Foreskin melanocyte (primary cell): ENCODE measurements at places on chromosomes 4 and X.

- no peak for DNase-seq
Measured at GRCh38 chr4:3749081-3749480, 17.1 kb upstream of the ADRA2C start.

GRCh38 chrX:134241960-134242619 lies 5.1 kb downstream of the CCDC160 start:
- no peak for DNase-seq

DNA sequence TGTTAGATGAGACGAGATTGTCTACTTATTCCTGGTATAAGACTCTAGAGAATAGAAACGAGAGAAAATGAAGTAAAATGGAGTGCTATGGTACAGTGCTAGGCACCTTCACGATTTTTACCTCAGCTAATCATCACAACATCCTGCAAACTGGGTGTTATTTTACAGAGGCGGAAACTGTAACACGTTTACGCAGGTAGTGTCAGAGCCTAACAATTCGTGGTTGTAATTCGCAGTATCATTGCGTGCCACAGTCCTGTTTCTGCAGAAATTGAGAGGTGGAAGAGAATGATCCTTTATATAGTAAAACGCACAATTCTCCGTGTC lies 383 bp upstream of the TBC1D19 start:
- no peak for DNase-seq

- no peak for DNase-seq
Measured at GRCh38 chrX:821327-822107, 190.9 kb downstream of the SHOX start.

GRCh38 chr4:153790962-153791551 lies 2.2 kb upstream of the SFRP2 start:
- no peak for DNase-seq
